ENCODE measurements at places on chromosomes 2 and 18.

- DNase-seq, result no peak
Measured at GRCh38 chr2:45890819-45891218, 239.3 kb downstream of the PRKCE start.

DNA sequence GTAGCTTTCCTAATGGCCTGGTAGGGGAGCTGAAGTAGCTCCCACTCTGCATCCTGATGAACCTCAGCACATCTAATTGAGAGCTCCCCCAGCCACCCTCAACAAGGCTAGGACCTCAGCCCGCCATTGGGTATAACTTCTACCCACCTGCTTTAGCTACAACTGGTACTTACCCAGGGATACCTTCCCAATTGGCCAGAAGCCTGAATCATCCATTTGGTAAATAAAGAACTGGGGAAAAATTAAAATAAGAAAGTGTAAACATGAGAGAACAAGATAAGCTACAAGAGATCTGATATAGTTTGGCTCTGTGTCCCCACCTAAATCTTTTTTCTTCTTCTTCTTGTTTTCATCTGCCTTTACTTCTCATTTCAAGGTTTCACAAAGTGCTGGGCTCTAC lies 372.0 kb downstream of the CMPK2 start:
- DNase-seq, result no peak

DNA sequence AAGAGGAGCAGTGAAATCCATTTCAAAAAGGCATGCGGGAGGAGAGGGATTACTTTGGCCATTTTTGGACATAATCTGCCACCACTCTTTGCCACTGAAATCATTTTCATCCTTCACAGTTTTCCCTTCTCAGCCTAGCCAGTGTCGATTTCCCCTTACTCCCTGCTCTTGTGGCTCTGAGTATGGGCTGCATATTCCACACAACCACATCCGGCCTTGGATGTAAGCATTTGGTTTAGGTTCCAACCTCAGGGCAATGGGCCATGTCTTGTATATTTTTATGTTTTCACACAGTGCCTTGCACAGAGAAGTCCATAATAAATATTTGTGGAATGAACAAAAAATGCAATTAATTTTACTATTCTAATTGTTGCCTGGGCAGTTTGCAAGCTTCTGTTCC lies 7.7 kb upstream of the SERPINE2 start:
- DNase-seq, result no peak

DNA sequence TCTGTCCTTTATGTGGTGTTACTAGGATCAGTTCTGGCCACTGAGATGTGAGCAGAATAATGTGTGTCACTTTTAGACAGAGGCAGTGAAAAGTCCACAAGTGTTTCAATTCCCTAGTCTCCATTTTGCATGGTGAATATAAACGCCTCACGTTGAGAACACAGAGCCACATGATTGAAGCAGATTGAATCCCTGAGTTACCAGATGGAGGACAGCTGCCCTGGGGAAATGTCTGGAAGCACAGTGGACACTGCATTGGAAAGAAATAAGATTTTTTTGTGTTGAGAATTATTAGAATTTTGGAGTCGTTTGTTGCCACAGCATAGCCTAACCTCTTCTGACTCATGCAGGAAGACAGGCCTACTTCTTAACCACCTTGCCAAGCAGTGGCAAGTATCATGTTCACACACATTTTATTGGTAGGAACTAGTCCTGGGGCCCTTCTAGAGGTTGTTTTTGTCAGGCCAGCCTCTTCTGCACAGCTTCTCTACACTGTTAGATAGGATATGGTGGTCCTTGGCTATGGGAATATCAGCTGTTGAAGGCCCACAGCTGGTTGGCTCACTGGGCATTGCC lies 188.6 kb downstream of the TMEM182 start:
- DNase-seq, result no peak

DNA sequence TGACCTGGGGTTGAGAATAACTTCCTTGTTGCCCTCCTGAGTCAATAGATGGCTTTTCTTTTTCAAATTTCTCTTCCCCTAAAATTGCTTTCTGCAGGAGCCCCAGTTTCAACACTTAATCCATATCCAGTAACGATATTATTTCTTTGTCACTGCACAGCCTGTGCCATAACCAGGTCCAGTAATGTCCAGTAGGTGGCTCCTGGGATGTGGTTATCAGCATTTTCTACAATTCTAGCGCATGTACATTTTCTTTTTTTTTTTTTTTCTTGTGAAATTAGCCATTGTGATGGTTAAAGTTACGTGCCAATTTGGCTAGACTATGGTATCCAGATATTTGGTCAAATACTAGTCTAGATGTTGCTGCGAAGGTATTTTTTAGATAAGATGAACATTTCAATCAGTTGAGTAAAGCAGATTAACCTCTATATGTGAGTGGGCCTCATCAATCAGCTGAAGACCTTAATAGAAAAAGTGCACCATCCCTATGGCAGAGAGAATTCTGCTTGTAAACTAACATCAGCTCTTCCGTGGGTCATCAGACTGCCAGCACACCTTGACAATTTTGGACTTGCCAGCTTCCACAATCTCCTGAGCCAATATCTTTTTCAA lies 72.9 kb upstream of the SCG2 start:
- no peak for DNase-seq

- no peak for DNase-seq
Measured at GRCh38 chr18:9008709-9009635, 93.5 kb upstream of the NDUFV2 start.

GRCh38 chr2:9753665-9754531 lies 89.4 kb upstream of the TAF1B start:
- no peak for DNase-seq

GRCh38 chr2:69210385-69210784 lies 176.6 kb downstream of the GFPT1 start:
- no peak for DNase-seq

- DNase-seq, result no peak
Measured at GRCh38 chr18:46340716-46341115, 236.5 kb downstream of the HAUS1 start.

- no peak for DNase-seq
Measured at GRCh38 chr2:226471987-226472470, 327.6 kb downstream of the IRS1 start.

- DNase-seq, result no peak
Measured at GRCh38 chr2:205524656-205525055, 157.6 kb upstream of the NRP2 start.
